AG04450 (cell line): ENCODE measurements at places on chromosomes 7 and 10.

GRCh38 chr10:52533986-52534385 lies 219.9 kb downstream of the DKK1 start:
- no peak for DNase-seq

GRCh38 chr10:96017191-96017687 lies 26.1 kb upstream of the CCNJ start:
- peak; percentile 23 for DNase-seq

- no peak for DNase-seq
Observed at GRCh38 chr7:1676550-1677078, 6.5 kb downstream of the ELFN1 start.

- DNase-seq = no peak
Observed at GRCh38 chr7:87648316-87648715, 20.1 kb downstream of the RUNDC3B start.

DNA sequence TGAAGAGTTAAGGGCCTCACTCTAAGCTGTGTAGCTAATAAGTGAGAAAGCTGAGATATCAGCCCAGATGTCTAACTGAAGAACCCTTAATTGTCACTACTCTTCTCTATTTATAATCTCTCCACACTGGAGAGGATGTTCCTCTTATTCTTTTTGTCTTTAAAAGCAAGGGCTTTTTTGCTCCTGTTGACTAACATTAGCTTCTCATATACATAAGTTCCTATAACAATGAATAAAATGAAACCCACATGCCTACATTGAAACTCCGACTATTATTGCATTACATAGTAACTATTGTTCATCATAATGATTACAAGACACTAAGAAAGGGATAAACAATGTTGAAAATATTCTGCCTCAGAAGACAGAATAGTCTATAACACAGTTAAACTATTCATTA lies 67.1 kb downstream of the GNAT3 start:
- no peak for DNase-seq

- no peak for DNase-seq
Observed at GRCh38 chr10:97854743-97855142, 5.1 kb downstream of the GOLGA7B start.
